T-helper 2 cell treated with Interferon-gamma antibody and Interleukin-4, amounts not matched to agents 5 μg/mL and 100 μg/mL, for 36 hours (primary cell): ENCODE measurements at places on chromosomes 5 and 9.

DNA sequence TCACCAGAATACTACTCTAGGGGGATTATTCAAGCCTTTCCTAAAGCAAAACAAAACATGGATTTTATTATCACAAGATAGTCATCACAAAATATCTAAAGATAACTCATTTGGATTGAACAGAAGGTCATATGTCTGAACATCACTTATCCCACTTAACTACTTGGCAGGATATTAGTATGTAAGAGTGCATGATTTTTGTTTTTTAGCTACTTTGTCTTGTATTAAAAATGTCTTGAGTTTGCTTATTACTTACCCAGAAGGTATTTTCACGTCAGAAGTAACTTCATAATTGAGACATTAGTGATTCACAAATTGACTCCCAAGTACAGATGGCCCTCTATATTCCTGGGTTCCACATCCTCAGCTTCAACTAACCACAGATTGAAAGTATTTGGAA is 113.8 kb downstream of the TLE4 start:
- H3K27ac ChIP-seq = no peak overlapping the region
- no peaks in the 10 kb centered on the region for H3K27me3 ChIP-seq
- H3K4me3 ChIP-seq = no peak overlapping the region
- peaks cover 24% of the 10 kb centered on the region for H3K4me1 ChIP-seq

DNA sequence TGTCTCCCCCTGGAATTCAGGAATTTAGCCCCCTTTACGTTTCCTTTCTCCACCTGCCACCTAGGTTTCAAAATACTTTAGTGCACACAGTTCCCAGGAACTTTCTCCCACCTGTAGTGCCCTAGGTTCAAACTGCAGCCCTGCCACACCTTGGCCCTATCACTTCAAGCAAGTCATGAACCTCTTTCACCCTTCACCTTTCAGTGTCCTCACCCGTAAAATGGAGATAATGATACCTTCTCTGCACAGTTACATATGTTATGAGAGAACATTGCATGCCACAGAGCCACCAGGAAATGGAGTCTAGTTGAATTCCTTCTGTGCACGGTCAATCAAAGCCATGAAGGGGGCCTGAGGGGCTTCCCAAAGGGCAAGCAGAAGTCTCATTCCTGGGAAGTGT is 9.8 kb upstream of the EEIG1 start:
- no peaks in the 10 kb centered on the region for H3K27me3 ChIP-seq
- H3K27ac ChIP-seq = no peak overlapping the region
- no peak for DNase-seq
- peaks cover 16% of the 10 kb centered on the region for H3K4me1 ChIP-seq

DNA sequence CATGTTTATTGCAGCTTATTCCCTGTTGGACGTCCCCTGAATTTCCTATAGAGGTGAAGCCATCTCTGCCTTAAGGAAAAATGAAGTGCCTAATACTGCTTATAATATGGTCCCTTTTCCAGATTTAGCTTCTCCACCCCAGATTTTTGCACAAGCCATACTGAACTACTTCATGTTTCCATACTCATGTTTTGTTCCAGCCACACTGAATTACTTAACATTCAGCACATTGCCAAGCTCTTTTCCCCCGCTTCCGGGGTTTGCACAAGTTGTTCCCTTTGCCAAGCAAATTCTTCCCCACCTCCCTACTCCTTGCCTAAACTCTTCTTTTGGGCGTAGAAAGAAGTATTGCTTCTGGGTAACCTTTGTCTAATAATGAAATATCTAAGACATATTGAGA is 1.7 kb upstream of the CNTRL start:
- H3K36me3 ChIP-seq = peaks cover 5% of the 10 kb centered on the region
- no peaks in the 10 kb centered on the region for H3K27me3 ChIP-seq
- no peak for DNase-seq
- peaks cover 43% of the 10 kb centered on the region for H3K4me1 ChIP-seq
- H3K27ac ChIP-seq = peak overlapping the region; percentile 69

DNA sequence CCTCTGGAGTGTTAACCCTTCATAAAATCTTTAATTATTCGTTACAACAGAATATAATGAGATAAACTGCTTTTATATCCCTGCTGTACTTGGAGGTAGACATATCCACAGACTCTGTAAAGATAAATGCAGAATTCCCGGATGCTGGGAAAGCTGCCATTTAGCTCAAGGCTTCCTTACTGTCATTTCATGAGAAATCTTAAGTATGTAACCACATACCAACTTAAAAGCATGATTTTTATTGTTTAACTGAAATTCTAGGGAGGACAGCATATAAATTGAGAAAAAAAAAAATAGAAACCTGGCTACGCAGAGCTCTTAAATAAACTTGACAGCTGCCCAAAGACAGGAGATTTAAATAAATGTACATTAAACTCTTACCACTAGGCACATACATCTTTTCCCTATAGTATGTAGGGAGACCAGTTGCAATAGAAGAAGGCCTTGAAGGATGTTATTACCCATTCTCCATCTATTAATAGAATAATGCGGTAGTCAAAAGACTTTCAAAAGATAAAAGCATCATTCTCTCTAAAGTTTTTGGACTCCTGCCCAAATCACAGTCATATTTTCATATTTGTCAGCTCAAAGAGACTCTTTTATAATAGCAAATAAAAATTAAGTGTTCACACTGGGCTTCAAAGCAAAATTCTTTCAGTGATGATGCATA is 373.8 kb downstream of the NDUFS4 start:
- H3K27ac ChIP-seq = no peak overlapping the region
- no peaks in the 10 kb centered on the region for H3K4me1 ChIP-seq
- H3K36me3 ChIP-seq = no peaks in the 10 kb centered on the region
- no peaks in the 10 kb centered on the region for H3K27me3 ChIP-seq

DNA sequence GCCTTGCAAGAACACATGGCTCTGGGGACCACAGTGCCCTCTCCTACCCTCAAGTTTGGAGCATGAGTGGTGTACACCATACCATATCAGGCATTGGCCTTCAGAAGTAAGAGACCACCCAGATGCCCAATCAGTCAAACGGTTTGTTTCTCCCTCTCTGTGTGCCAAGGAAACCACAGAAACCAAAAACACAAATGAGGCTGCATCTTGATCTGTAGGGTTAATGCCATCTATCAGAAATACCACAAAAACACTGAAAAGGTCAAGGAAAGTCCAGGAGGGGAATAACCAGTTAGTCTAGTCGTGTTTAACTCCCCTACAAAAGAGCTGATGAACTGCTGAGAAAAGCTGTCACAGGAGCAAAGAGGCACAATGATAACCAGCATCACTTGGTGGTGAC is 78.4 kb downstream of the INSYN2B start:
- H3K27me3 ChIP-seq = no peaks in the 10 kb centered on the region
- peaks cover 12% of the 10 kb centered on the region for H3K4me1 ChIP-seq
- peaks cover 23% of the 10 kb centered on the region for H3K36me3 ChIP-seq
- no peak for DNase-seq
- no peak overlapping the region for H3K27ac ChIP-seq

DNA sequence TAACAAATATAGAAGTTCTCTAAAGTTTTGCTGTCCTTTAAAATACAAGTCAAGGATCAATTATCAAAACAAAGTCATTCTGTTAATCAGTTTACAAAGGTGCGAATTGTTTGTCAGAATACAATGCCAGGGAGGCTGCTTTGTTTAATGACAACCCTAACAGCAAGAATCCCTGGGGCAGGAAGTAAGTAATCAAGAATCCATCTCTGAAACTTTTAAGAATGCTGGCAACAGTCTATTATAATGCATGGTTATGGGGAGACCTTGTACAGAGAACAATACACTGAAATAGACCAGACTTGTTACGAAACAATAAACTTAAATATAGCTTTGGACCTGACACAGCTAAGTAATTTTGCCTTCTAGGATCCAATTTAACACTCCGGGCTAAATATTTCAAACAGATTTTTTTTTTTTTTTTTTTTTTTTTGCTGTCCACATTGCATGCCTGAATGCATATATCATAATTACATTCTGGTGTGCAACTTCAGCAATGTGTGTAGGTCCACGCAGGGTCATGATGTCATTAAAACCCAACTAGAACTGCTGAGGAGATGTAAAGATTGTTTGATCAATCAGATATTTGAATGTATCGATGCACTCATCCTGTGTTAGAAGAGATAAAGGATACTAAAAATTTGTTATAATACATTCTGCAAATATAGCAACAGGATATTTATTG is 421.3 kb downstream of the CETN3 start:
- no peaks in the 10 kb centered on the region for H3K4me1 ChIP-seq
- H3K27ac ChIP-seq = no peak overlapping the region
- no peak for DNase-seq
- no peaks in the 10 kb centered on the region for H3K36me3 ChIP-seq

GRCh38 chr9:137435381-137435891 is 5.7 kb downstream of the ENTPD8 start:
- no peak overlapping the region for H3K4me3 ChIP-seq
- DNase-seq = no peak
- no peak overlapping the region for H3K27ac ChIP-seq
- H3K27me3 ChIP-seq = peaks cover 3% of the 10 kb centered on the region
- H3K36me3 ChIP-seq = no peaks in the 10 kb centered on the region

GRCh38 chr5:77356740-77357139 is 135.4 kb downstream of the WDR41 start:
- H3K27ac ChIP-seq = peak overlapping the region; percentile 37
- peak overlapping the region; percentile 31 for H3K4me3 ChIP-seq
- peaks cover 15% of the 10 kb centered on the region for H3K4me1 ChIP-seq
- H3K36me3 ChIP-seq = no peaks in the 10 kb centered on the region
- DNase-seq = peak; percentile 70

DNA sequence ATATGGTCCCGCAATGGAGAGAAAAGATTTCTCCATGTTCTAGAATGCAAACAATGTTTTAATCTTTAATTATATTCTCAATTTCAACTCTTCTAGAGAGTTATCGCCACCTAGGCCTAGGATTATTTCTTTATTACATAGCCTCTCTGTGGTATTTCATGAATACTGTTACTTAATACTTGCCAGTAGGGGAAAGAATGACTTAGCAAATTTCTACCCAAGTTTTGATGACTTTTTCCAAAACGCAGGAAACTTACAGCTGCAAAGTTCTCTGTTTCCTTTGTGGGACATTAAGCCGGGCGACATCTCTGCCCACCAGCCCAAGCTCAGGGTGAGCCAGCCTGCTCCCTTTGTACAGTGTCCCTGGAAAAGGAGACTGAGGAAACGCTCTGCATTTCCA is 73.8 kb downstream of the MED27 start:
- H3K27ac ChIP-seq = no peak overlapping the region
- no peak for DNase-seq
- peaks cover 28% of the 10 kb centered on the region for H3K4me1 ChIP-seq
- peaks cover 2% of the 10 kb centered on the region for H3K36me3 ChIP-seq

DNA sequence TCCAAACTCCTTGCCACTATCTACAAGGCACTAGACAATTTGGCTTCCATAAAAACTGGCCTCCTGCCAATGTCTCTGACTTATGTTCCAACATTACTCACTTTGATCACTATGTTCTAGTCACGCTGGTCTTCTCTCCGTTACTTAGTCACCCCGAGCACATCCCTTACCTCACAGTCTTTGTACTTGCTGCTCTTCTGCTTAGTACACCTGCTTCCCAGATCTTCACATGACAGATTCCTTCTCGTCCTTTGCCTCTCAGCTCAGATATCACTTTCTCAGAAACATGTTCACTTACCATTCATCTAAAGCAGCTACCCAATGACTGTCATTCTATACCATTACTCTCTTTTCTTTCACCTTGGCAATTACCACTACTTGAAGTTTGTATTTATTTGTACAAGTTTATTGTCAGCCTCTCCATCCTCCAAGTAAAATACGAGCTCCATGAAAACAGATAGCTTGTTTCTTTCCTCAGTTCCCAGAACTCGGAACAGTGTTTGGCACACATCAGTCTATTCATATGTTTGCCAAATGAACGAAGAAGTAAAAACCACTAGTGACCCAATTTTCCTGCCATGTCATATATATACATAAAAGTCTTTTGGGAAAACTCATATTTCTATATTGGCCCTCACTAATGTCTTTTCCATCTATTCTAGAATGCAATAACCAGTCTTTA is 5.9 kb upstream of the SLC22A5 start:
- no peak overlapping the region for H3K27ac ChIP-seq
- no peak for DNase-seq
- H3K36me3 ChIP-seq = no peaks in the 10 kb centered on the region
- no peaks in the 10 kb centered on the region for H3K4me1 ChIP-seq
- H3K4me3 ChIP-seq = no peak overlapping the region

DNA sequence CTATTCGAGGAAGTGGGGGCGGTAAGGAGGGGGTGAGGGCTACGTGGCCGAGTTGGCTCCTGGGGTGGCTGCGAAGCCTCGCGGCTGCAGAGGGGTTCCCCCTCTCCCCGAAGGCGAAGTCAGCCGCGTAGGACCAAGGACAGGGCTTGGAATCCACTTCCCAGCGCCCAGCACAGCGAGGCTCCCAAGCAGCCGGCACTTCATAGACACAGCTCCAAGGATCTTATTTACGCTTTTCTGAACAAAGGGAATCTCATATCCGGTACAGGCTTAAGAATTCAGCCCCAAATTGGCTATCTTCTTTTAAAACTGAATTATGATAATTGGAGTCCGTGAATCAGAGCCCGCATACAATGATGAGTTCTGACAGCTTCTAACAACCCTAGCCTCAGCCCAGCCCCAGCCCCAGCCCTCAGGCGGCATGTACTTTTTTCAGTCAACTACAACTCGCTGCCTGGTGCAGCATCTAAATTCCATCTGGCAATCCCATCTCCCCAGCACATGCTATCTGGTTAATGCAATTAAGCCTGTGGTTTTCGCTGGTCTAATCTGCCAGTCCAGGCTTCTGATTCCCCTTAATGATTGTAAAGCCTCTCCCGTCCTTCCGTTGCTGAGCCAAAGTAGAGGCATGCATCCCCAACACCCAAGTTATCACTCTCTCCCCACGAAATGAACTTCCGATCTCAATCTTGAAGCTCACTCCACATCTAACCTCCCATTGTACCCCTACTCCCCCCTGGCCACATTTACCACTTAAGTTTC is 1.0 kb downstream of the ELAVL2 start:
- no peaks in the 10 kb centered on the region for H3K36me3 ChIP-seq
- DNase-seq = no peak

GRCh38 chr9:104527109-104527508 is at the start of gene OR13C4:
TSS of gene OR13C4 (minus strand) at chr9:104527209. CDS start at chr9:104527209, 0 bp downstream.
- no peak within 1 kb of the TSS for H3K4me3 ChIP-seq
- H3K27me3 ChIP-seq = no peaks in the 10 kb centered on the region
- no peak within 1 kb of the TSS for H3K27ac ChIP-seq
- no peak for DNase-seq
- H3K4me1 ChIP-seq = no peaks in the 10 kb centered on the region

GRCh38 chr9:87519461-87519860 is 21.8 kb downstream of the DAPK1 start:
- H3K4me3 ChIP-seq = no peak overlapping the region
- H3K4me1 ChIP-seq = no peaks in the 10 kb centered on the region
- H3K27me3 ChIP-seq = peaks cover 2% of the 10 kb centered on the region
- no peaks in the 10 kb centered on the region for H3K36me3 ChIP-seq
- no peak overlapping the region for H3K27ac ChIP-seq
- no peak for DNase-seq

DNA sequence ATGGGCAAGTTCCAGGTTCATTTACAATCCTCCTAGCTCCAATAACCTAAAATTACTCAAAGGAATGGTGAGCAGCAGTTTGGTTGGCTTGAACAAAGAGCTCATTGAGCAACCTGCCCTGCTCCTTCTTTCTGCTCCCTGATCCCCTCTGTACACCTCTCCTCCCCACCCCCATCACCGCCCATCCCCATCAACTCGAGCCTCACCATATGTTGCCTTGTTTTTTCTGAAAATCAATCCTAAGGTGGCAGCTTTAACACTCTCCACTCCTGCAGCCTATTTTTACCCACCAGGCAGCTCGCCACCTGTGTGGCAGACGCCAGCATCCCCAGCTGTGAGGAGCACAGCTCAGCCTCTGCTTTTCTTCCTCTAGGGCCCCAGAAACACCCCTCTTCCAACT is 533.4 kb upstream of the BRINP1 start:
- H3K27ac ChIP-seq = no peak overlapping the region
- no peaks in the 10 kb centered on the region for H3K4me1 ChIP-seq
- H3K4me3 ChIP-seq = no peak overlapping the region
- no peaks in the 10 kb centered on the region for H3K36me3 ChIP-seq
- DNase-seq = no peak
